ENCODE measurements at places on chromosomes 12 and 14. TPM values are rescaled to one million over a fixed set of nuclear protein-coding genes. Genes with fewer than 3 reads are reported as not detected.

- H3K4me3 ChIP-seq = no peak overlapping the region
- no peaks in the 10 kb centered on the region for H3K36me3 ChIP-seq
- no peaks in the 10 kb centered on the region for H3K27me3 ChIP-seq
These were observed 93.7 kb upstream of the FUT8 start for GRCh38 chr14:65318636-65319506.

Gene KRT77
- not detected for total RNA-seq

Gene INSM2
- not detected for total RNA-seq

DNA sequence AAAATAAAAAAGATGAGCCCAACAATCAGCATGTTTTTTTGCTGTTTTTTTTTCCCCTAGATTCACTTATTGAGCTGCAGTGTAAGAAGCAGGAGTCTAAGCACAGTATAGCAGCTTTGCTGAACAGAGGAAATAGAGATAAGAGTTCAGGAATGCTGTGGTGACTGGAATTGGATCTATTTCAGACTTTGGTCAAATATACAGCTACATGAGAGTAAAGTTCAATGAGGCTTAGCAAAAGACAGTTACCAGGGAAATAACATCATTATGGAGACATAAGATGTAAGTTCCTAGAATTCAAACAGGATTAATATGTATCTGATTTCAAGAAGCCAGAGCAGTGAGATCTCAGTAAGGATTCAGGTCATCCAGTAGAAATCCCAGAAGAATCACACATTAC lies 613.0 kb downstream of the RPS29 start:
- H3K27me3 ChIP-seq = no peaks in the 10 kb centered on the region
- no peak overlapping the region for H3K4me3 ChIP-seq

GRCh38 chr14:80973931-80974641 lies 18.7 kb downstream of the TSHR start:
- no peaks in the 10 kb centered on the region for H3K4me1 ChIP-seq
- no peak for DNase-seq
- no peaks in the 10 kb centered on the region for H3K27me3 ChIP-seq
- H3K4me3 ChIP-seq = no peak overlapping the region

DNA sequence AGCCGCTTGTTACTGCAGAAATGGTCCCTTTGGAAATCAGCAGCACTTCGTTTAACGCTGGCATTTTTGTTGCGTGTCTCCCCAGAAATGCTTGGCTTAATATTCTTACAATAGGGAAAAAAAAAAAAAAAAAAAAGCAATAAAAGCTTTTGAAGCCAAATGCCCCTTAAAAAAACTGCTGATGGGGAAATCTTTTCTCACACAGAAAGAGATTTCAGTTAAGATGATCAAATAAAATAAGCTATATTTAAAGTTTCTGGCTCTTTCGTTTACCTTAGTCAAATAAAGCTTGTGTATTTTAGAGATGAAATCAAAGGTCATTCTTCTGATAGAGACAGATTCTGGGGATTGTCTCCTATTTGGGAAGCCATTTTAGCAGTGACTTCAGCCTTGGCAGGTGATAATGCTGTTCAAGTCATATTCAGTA lies 52.4 kb upstream of the FRS2 start:
- H3K4me3 ChIP-seq = no peak overlapping the region
- H3K27ac ChIP-seq = peak overlapping the region; percentile 10
- no peaks in the 10 kb centered on the region for H3K36me3 ChIP-seq
- no peaks in the 10 kb centered on the region for H3K27me3 ChIP-seq
- DNase-seq = no peak

Gene MIP
- not detected for total RNA-seq

All from breast epithelium (tissue), 4 donors.